ENCODE measurements at places on chromosomes 12 and 14.

- DNase-seq = no peak
Observed at GRCh38 chr12:12823811-12824210, 10.7 kb downstream of the DDX47 start.

DNA sequence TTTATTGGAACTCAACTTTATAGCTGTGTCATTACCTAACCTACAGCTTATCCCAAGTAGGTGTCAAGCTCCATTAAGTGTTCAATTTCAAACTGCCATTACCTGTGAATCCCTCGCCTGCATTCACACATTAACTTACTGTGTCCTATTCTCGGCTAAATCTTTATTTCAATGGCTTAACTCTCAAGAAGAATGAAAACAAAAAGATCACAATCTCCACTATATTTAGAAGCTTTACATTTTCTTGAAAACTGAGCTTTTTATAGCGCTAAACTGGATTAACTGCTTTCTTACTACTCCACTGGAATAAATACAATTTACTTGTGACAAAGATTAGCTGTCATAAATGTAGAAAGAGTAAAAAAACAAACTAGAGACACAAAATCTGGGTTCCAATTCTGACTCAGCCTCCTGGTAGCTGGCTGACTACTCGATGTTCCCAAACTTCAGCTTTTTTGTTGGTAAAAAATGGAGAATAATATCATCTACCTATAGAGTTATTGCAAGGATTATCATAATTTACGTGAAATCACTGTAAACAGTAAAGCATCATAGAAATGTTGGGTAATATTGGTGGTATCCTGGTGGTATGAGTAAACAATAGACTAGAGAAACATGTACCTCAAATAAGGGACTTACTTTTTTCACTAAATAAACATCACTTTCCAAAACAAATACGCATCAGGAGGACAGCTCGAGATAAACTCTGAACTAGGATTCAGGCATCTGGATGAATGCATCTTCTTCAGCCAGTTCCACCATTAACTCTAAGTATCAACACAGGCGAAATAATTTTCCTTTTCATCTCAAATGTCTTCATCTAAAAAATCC, 1.7 kb downstream of the RALGAPA1 start:
- no peak for DNase-seq

- no peak for DNase-seq
Observed at GRCh38 chr12:104570174-104570907, 113.6 kb downstream of the CHST11 start.

- no peak for DNase-seq
Observed at GRCh38 chr12:48263617-48264016, 60.5 kb upstream of the OR10AD1 start.

DNA sequence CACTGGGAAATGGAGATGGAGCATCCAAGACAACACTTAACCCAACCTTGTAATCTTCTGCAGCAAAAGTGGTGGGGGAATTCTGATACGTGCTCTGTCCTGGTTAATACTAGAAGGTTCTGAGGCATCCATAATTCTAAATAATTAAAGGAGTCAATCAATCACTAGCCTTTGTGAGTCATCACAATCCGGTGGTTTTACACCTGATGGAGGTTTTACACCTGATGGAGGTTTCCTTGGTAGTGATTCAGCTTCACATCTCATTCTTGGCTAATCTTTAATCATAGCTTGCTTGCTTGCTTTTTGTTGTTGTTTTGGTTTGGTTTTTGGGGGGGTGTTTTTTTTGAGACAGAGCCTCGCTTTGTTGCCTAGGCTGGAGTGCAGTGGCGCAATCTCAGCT, 343.4 kb downstream of the DPF3 start:
- DNase-seq = no peak

- no peak for DNase-seq
Observed at GRCh38 chr12:89703768-89704167, 4.9 kb downstream of the ATP2B1 start.

DNA sequence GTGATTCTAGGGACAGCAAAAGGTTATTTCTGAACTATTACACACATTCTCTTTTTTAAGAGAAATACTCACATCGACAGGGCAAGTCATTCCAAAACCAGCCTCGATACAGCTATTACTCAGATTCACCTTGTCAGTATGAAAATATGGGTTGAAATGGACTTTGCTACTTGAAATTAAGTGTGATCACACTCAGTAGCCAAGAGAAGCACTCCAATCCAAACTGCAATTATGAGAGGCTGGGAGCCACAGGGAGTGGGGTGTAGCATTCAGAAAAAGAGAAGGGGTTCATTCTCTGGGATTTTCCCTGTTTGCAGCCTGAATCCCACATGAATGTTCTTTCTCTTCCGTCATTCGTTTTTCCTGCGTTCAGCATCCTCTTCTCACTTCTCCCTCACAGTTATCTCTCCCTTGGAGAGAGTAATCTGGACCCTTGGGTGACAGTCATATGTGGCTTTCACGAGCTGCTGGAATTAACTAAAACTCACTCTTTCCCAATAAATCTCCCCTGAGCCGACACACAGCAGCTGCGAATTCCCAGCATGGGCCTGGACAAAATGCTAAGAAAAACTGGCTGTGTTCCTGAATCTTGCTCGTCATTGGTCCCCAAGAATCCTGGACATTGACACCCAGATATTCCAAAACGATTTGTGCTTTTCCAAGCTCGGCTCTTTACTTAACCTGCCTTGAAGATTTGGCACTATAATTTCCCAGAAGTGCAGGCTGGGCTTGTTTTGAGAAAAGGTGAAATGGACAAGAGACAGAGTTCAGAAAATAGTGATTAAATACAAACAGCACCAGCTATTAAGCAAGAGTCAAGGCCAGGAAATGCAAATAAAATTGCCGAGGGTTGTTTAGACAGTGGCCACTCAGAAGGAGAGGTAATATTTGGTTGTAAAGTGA, 199.5 kb upstream of the PLEKHG7 start:
- DNase-seq = no peak

GRCh38 chr14:67429510-67430205, 17.7 kb upstream of the PLEK2 start:
- no peak for DNase-seq

- no peak for DNase-seq
Observed at GRCh38 chr12:11693601-11694000, 44.1 kb downstream of the ETV6 start.

DNA sequence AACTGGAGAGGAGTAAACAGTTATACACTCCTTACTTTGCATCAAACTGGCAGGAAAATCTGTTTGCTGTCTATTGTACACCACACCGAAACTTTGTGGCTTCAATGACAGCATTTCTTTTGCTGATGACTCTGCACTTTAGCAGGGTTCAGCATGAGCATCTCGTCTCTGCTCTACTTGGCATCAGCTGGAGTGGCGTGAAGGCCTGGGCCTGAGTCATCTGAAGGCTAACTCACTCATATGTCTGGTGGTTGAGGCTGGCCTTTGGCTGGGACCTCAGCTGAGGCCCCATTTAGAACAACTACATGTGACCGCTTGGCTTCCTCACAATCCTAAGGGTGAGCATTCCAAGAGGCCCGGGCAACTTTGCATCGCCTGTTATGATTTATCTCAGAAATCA, 28.7 kb upstream of the REP15 start:
- no peak for DNase-seq
